NCI-H510A (cell line): ENCODE measurements at places on chromosomes 12 and 14.

GRCh38 chr14:71508901-71509300, 423.3 kb upstream of the RGS6 start:
- no peak for DNase-seq

DNA sequence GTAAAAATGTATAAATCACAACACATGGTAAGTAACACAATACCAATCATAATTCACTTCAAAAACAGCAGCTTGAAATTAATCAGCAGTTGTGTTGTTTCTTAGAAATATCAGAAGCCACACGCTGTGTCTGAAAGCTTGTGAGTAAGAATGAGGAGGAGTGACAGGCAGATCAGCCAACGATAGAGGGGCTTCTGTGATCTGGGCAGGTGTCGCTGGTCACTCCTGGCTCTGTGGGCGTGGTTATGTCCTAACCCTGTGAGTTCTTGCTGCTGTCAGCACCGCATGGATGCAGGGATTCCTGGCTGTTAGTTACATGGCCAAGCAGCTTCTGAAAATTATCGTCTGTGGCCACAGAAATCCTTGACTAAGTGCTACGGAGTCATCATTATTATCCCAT, 123.4 kb downstream of the SLC25A47 start:
- DNase-seq: peak; percentile 77

- no peak for DNase-seq
These were observed 13.9 kb downstream of the ZDHHC17 start for GRCh38 chr12:76777765-76778216.

DNA sequence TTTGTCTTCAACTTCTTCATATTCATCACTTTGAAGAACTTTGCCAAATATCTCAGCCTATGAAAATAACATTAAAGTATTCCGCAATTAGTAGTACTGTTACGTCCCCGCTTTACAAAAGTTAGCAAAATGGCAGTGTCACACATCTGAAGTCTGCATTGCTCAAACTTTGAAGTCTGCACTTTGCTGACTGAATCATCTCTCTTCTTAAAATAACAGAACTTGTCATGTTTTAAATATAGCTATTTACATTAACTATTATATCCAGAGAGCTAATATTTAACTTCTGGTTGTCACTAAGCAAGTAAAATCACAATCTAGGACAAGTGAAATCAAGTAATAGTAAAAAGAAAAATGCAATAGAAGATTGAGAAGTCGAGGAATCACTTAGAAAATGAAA, 34.5 kb downstream of the IPO8 start:
- no peak for DNase-seq

- no peak for DNase-seq
These were observed 8.9 kb downstream of the AJUBA start for GRCh38 chr14:22973217-22974032.

GRCh38 chr14:53545217-53545616, 392.1 kb upstream of the DDHD1 start:
- DNase-seq: no peak

DNA sequence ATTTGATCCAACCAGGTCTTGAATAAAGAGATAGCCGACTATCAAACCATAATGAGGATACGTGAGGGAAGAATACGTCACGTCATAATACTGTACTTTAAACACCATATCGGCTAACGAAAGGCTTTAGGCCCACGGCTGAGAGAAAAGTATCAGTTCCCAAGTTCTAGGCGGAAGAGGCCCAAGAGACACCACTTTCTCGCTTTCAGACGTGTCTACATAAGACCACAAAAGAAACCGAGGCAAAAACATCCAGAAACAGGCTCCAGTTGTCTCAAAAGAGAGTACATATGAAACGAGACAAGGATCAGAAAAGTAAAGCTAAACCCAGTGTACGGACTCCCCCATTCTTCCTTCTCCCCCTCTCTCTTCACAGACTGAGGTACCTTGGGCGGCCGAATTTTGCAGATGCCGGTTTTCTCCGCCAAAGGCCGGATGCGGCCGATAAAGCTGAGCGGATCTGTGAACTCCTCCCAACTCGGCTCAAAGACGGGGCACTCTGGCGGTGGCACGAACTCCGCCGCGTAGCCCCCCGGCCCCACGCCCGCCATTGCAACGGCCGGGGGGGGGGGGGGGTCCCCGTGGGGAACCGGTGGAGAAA, 479 bp downstream of the KDM5A start:
- DNase-seq: no peak

DNA sequence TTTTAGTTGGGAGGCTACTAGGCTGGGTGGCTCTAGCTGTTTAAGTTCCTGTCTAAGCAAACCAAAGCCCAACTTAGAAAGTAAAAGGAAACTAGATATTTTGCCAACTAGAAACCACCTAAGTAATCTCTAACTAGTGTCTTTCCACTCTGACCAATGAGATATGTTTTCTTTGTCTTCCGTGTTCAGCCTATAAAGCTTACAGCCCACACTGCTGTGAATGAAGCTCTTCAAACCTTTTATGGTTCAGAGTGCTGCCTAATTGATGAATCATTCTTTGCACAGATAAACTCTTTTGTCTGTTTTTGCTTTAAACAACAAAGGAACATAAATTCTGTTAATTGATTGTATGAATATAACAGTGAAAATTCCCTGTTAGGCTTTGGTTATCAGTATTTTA, 66.1 kb downstream of the FUT8 start:
- no peak for DNase-seq

DNA sequence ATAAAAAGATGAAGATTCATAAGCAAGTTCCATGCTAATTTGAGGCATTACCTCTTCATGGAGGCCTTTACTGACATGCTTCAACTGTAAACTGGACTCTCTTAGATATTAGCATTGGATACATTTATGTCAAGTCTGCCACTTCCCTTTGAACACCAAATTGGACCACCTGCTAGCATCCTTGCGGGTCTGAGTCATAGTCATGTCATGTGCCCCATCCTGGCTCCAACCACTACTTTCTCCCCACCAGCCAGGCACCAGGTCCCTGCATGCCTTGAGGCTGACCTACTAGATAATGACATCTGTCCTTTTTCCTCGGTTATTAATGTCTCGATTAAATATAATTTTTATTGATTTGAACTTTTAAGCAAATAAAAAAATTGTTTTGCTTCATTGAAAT, 32.9 kb upstream of the EEA1 start:
- no peak for DNase-seq

- no peak for DNase-seq
These were observed 212.3 kb upstream of the FOXN3 start for GRCh38 chr14:89629383-89629782.

GRCh38 chr12:116969615-116970585, 59.1 kb downstream of the FBXW8 start:
- no peak for DNase-seq

DNA sequence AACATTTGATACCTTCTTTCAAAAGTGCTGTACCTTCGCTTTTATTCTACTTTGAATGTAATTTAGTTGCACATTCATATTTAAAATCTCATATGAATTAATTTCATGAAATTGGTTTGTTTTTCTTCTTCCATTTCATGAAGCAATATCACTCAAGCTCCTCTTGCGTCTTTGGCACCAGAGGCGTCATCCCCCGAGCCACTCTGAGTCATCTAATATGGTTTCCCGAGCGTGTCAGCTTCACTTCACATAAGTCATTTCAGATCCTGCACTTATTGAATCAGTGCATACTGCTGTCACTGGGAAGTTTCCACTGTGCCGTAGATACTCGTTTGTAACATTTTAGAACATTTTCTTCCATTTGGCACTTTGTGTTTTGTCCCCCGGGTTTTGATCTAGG, 105.6 kb downstream of the SLC25A47 start:
- no peak for DNase-seq
